ENCODE measurements at places on chromosomes 7 and 10.
A peak's percentile ranks its signal among the peaks of the same experiment; 100 is the strongest.

DNA sequence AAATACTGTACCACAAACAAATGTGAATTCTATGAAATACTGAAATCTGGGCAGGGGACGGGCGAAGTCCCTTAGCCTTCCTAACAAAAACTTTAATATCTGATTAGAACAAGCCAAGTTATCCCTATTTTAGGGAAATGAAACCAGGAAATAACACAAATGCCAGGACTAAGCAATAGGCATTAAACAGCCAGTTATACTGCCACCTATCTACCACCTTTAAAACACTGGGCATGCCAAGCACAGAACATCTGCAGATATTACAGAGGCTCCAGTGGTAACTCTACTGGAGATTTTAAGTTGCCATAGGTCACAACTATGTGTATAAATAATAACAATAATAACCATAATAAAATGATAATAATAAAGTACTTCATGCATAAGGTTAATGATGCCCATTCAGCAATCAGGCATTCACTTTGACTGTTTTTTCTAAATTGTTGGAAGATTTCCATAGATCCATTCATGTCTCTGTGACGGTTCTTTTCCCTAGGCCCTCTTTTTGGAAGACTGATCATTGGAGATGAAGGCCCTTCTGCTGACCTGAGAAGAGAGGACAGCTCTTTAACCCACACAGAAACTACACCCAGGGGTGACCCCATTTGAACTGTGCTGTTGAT is 195.7 kb downstream of the CACNA2D1 start:
- peak; percentile 40 for DNase-seq

DNA sequence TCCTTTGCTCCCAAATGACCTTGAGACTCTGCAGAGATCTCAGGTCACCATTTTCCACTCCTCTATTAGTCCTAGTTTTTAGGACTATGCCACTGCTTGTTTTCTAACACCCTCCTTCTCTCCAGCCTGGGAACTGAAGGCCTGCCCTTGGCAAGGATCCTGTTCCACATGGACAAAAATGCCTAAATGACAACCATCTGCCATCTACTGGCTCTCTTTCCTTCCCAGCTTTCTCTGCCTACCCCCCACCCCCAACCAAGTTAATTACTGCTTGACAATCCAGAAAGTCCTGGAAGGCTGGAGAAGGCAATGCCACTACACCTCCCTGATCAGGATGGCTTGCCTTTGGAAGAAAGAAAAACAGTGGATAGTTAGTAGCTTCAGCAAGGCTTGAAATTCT is 44.8 kb upstream of the SP8 start:
- DNase-seq, result no peak

GRCh38 chr10:113746217-113746957 is 5.1 kb upstream of the PLEKHS1 start:
- no peak for DNase-seq

DNA sequence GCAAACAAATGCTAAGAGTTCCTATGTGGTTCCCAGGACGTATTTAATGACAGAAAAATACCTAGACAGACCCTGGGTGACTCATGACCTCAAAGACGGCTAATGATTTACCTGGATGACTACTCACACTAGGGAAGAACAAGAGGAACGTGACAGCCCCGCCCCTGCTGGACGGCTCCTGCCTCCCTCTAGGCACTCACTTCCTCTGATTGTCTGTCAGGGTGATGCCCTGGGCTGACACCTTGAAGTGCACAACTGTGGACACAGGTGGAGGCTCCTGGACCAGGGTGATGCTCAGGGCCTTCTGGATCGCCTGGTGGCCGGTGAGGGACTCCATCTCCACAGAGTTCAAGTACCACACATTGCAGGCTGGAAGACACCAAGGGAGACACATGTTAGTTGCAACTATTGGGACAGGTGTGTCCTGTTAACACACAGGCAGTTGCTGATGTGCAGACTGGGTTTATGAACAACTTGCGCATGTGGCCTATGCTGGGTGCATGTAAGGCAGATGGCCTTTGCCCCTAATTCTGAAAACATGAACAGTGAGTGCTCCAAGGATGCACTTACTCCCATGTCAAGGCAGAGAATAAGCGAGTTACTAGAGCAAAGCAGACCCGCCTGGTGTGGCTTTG is 298.3 kb downstream of the TNS3 start:
- peak; percentile 89 for DNase-seq

- DNase-seq, result peak; percentile 43
Measured at GRCh38 chr7:55177068-55177530, 158.3 kb downstream of the EGFR start.

Measured in SW480 (cell line).